ENCODE measurements at places on chromosomes 13 and 19. TPM values are rescaled to one million over a fixed set of nuclear protein-coding genes. Genes with fewer than 3 reads are reported as not detected.

ZFP36 gene
- 6.8 TPM for total RNA-seq

OBI1 gene
- total RNA-seq = 16.3 TPM

PSG3 gene
- not detected for total RNA-seq

GRCh38 chr13:113589251-113589960, 4.9 kb downstream of the TFDP1 start:
- DNase-seq = no peak

DNA sequence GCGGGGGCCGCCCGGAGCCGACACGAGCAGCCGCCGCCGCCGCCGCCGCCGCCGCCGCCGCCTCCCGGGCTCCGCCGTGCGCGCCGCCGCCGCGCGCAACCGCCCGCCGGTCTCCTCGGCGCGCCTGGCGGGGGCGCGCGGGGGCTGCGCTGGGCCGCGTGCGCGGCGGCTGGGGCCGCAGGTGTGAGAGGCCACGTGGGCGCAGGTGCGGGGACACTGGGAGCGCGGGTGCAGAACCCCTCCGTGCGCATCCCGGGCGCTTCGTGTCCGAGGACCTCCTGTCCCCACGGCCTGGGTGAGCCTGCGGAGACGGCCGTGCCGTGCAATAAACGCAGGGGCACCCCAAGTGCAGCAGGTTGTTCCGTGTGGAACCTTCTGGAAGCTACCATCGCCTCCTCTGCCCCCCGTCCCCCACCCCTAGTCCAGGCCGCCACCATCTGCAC, at the start of gene LINGO3:
Gene LINGO3 (minus strand): TSS at position 41 of the 443 bp plus-strand sequence. CDS start 16,378 bp downstream, outside the sequence.
- DNase-seq = no peak

DNA sequence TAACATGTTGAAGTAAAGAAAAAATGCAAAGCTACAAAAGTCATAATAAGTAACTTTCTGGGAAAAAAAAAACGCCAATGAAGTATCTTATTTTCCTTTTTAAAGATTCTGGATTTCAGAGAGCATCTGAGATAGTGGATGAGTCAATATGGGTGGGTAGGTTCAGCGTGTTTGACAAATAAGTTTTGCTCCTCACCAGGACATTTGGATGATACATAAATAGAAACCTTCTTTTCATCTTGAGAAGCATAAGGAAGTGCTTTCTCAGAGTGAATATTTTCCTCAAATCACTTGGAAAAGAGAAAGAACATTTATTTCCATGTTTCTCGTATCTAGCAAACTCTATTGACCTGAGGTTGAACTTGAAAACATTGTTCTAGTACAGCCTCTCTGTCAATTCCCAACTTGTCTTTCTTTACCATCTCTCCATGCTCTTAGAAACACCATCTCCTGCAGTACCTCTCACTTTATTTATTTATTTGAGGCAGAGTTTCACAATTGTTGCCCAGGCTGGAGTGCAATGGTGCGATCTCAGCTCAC, 463.2 kb downstream of the KLF5 start:
- no peak for DNase-seq

DNA sequence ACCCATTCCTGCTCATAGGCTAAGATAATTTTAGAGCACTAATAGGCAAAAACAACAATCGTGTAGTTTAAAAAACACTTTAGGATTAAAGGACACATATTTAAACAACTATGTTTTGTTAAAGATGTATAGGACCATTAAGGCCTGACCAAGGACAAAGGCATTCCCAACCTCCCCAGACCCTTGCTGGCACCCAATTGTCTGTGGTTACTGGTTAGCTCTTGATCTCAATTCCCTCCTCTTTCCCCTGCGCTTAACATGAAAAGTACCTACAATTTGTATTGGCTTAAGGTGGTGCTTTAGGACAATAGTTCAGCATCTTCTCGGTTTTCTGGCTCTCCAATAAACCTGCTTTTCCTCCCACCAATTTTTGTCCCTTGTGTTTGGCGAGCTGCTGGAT, 51.0 kb downstream of the TEX26 start:
- no peak for DNase-seq

- peak; percentile 87 for DNase-seq
These were observed 5.1 kb upstream of the DIRAS1 start for GRCh38 chr19:2726160-2726855.

DNA sequence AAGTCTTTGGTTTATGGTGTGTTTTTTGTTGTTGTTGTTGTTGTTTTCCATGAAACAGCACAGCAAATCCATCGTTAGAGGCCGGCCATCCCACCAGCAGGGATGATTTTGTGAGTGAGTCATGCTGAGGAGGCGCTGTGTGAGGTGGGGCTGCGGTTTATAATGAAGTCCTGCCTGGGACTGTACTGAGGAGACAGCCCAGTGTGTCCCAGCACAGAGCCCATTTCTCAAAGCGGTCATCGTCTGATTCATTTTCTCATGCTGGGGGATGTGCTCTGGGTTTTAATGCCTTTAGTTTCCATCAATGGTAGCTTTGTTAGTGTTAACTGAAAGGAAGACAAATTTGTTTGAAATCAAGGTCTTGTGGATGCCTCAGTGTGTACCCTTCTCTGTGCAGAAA, 129.3 kb upstream of the SERP2 start:
- no peak for DNase-seq

Data from myocyte (in vitro differentiated cells).